SHP77 treated with DMSO at 0.1 percent for 48 hours (cell line): ENCODE measurements at places on chromosomes 5 and 9.
A peak's percentile ranks its signal among the peaks of the same experiment; 100 is the strongest.

DNA sequence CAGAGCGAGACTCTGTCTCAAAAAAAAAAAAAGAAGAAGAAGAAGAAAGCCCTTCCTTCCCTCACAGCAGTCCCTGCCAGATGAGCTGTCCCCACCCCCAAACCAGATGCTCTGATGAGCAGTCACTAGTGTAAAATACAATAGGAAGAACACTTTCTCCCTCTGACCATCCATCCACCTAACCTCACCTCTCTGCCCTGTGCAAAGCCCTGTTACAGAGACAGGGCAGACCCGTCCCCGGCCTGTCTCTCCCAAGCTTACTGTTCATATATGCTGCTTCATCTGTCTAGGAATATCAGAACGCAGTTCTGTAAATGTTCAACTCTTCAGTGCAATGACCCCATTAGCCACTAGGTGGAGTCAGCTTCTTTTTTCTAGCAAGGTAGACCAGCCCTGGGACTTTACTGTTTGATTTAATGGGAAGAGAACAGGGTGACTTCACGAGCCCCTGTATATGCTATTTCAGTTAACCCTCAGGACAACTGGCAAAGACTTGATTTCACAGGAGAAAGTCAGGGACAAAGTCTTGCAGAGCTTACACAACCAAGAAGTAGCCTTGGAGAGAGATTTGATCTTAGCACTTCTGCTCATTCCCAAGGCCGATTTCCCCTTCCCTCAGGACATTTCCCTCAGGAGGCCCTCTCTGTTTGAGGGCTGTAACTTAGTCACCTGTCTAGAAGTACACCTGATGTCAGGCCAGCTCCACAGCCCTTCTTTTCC lies 14.9 kb upstream of the FGFR4 start:
- DNase-seq = peak; percentile 75

- DNase-seq = no peak
These were observed 323.6 kb downstream of the SEMA5A start for GRCh38 chr5:9222054-9222976.

DNA sequence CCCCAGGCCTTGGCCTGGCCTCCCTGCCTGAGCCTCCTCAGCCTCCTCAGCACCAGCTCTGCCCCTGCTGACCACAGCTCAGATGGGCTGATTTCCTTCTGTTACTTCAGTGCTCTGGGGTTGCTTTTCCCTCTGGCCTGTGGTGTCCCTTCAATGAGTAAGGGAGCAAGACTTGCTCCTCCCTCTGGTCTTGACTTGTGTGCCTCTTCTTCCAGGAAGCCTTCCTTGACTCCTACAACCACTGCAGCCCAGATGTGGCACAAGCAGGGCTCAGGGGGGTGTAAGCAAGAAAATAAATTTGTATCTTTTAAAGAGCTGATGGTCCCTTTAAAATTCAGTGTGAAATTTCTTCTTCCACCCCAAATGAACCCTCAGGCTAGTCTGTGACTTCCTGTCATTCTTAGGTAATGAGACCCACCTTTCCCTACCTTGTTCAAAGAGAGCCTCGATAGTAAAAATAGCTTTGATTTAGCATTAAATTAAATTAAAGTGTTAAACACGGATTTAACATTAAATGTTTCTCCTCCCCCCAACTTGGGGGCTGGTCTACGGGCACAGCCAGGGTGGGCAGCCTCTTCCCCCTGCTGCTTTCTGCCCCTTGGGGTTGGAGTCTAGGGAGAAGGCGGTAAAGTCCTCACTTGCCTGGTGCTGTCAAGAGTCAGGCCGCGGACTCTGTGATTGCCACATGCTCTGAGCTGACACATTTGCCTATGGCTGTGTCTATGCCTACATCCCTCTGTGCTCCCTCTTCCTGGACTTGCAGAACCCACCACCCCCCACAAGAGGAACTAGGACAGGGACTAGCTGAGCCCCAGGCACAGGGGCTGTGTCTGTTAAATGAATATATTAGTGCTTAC lies 64.5 kb downstream of the OLFM1 start:
- no peak for DNase-seq

GRCh38 chr5:57816108-57816507 lies 333.5 kb upstream of the ACTBL2 start:
- no peak for DNase-seq

- no peak for DNase-seq
These were observed 15.0 kb upstream of the PTBP3 start for GRCh38 chr9:112348257-112349007.

DNA sequence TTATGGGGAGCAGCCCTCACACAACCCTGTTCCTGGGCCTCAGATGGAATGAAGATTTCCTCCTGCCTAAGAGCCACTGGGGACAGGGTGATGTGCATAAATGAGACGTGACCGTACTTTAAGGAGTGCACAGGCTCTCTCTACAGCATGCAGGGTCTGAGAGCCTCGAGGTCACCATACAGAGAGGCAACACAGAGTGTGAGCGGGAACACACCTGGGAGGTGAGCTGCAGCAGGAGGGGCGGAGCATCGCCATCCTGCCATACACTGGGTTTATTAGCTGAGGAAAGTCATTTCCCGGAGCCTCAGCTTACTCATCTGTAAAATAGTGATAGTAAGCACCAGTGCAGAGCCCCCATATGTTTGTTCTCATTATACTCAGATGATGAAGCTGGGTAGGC lies 182.5 kb upstream of the RAD23B start:
- DNase-seq = no peak

GRCh38 chr5:96546120-96546519 lies 113.1 kb upstream of the PCSK1 start:
- no peak for DNase-seq

DNA sequence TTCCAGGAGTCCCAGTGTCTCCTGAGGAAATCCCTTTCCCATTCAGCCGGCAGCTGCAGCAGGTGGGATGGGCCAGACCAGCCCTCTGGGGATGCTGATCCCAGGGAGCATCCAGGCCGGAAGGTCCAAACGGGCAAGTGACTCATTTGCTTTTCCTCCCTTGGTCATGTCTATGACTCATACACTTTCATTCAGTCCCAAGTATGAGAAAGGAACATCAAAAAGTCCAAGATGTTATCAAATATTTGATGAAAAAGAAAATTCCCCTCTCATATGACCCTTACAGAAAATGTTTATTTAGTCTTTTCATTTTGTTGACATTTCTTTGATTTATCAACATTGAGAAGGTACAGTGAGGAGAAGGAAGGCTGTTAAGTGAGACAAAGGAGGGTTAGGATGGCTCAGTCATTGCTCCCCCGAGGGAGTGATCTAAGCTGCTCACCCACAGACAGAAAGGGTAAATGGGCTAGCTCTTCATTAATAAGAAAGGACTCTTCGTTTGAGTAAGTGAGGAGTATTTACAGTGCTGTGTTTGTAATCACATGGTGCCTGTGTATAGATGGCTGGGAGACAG lies 117.6 kb upstream of the ANKRD55 start:
- DNase-seq = no peak

DNA sequence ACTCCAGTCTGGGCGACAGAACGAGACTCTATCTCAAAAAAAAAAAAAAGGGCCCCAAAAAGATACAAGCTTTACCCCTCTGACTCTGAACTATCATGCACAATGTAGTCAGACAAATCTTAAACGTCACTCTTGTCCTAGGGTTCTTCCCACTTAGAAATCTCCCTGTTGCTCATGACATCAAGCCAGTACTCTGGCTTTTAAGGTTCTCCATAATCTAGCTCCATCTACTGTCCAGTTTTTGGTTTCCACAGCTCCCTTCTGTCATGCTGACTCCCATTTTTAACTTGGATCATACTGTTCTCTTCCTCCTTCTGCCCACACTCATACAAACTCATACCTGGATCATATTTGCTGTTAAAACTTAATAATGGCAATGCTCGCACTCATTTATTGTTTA lies 156.7 kb upstream of the TLX3 start:
- no peak for DNase-seq

DNA sequence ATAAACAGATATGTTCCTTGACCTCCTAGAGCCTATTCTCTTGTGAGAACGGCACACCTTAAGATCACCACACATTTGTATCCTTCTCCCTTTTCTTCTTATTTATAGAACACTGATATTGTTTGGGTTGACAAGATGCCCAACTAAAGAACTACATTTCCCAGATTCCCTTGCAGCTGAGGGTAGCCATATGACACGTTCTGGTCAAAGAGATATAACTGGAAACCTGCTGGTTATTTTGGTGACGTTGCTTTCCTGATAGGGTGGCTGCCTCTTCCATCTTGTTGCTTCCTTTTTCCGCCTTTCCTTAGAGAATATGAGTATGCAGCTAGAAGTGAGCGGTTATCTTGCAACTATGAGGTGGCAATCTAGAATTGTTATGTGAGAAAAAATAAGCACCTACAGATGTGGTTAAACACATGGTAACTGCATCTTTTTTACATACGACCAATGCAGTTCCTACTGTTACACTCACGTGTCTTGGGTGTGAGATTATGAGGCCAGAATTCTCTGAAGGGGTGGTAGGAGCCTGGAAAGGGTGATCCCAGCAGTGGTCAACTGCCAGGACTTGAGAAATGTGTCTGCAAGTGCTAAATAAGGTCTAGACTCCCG lies 72.9 kb downstream of the SEC61B start:
- DNase-seq = no peak

GRCh38 chr9:129849901-129850300 lies 14.6 kb downstream of the USP20 start:
- DNase-seq = no peak

- DNase-seq = no peak
These were observed 8.1 kb downstream of the NDST1 start for GRCh38 chr5:150516011-150516410.

GRCh38 chr9:136486131-136486530 lies 3.3 kb upstream of the SEC16A start:
- no peak for DNase-seq

- DNase-seq = no peak
These were observed 11.4 kb downstream of the MACROH2A1 start for GRCh38 chr5:135387629-135387960.

GRCh38 chr9:71145179-71145578 lies 23.8 kb upstream of the TRPM3 start:
- no peak for DNase-seq

DNA sequence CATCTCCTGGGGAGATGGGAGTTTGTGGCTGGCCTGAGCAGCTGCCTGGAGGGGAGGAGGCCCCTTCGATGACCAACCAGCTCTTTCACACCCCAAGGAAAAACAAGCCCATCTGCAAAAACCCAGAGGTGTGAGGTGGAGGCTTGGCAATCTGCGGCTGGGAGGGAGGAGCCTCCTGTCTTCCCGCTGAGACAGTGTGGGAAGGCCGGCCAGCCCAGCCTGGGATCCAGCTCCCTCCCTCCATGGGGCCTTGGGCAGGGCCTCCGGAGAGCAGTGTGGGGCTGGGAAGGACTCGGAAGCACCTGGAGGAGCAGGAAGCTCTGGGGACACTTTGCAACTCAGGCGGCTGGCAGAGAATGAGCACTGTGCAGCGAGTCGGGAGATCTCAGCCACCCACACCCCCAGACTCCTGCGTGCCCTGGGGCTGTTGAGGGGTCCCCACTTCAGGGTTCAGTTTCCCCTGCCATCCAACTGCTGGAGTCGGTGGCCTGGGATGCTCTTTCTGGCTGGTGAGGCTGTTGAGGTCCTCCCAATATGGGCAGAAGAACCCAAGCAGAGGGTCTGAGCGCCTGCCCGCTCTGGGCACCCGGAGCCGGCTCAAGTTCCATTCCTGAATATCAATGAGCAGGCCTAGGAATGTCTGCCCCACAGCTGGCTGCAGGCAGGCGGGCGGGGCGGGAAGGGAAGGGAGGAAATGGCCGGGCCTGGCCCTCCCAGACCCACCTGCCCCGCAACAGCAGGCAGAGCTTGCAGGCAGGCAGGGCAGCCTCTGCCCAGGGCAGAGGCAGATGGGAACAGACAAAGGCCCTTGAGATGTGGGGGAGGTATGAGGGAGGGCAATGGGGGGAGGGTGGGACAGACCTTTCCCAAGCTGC lies 101.1 kb downstream of the FGF18 start:
- no peak for DNase-seq

DNA sequence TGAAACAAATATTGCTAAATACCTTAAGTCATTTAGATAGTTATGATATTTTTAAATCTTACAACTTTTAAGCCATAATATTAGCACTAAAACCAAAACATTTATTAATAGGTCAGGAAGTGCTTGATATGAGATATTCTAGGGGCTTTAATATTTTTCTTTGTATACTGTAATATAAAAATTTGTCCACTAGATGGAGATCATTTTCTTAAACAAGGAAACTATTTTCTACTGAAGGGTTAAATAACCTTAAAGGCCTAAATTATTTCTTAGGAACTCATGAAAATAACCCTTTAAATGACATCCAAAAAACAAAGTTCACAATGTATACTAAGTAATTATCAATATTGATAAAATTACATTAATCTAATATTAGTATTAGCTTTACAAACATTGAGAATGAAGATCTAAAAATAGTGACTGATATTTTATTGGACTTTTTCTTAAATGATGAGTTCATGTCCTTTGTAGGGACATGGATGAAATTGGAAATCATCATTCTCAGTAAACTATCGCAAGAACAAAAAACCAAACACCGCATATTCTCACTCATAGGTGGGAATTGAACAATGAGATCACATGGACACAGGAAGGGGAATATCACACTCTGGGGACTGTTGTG lies 635.7 kb downstream of the RAB3C start:
- no peak for DNase-seq

GRCh38 chr5:136242136-136242535 lies 49.2 kb upstream of the SMIM32 start:
- DNase-seq = no peak

GRCh38 chr5:109325456-109325855 lies 84.3 kb downstream of the PJA2 start:
- no peak for DNase-seq

- DNase-seq = no peak
These were observed 90.9 kb downstream of the SV2C start for GRCh38 chr5:76174101-76174500.

DNA sequence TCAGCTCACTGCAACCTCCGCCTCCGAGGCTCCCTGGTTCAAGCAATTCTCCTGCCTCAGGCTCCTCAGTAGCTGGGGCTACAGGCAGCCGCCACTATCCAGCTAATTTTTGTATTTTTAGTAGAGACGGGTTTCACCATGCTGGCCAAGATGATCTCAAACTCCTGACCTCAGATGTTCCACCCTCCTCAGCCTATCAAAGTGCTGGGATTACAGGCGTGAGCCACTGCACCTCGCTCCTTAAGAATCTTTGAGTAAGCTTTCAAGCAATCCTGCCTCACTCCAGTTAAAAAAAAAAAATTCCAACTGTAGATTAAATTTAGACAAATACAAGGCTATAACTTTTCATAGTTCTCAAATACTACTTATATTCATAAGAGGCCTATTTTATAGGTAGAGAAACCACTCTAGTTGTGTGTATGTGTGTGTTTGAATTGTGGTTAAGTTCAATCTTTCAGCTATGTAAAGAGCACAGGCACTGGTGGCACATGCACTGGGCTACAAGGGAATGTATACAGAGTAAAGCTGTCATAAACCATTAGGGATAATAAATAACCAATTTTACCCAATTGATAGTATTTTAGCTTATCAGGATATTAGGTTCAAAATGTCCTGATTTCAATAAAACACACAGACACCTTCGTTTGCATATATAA lies 50.6 kb upstream of the RAPGEF6 start:
- DNase-seq = no peak

DNA sequence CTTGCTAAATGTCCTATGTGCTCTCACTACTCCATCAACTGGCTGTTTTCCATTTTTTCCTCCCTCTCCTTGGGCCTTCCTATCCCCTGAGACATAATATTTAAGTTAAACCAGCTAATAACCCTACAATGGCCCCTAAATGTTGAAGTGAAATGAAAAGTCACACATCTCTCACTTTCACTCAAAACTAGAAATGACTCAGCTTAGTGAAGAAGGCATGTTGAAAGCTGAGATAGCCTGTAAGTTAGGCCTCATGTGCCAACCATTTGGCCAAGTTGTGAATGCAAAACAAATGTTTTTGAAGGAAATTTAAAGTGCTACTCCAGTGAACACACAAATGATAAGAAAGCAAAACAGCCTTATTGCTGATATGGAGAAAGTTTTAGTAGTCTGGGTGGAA lies 48.8 kb upstream of the CDH10 start:
- DNase-seq = no peak
